ENCODE measurements at places on chromosomes 12 and 14. TPM values are rescaled to one million over a fixed set of nuclear protein-coding genes. Genes with fewer than 3 reads are reported as not detected.

- no peaks in the 10 kb centered on the region for H3K27me3 ChIP-seq
- peaks cover 48% of the 10 kb centered on the region for H3K4me1 ChIP-seq
- peak overlapping the region; percentile 24 for H3K4me3 ChIP-seq
Measured at GRCh38 chr14:23119363-23120327, 590 bp upstream of the CEBPE start.

DNA sequence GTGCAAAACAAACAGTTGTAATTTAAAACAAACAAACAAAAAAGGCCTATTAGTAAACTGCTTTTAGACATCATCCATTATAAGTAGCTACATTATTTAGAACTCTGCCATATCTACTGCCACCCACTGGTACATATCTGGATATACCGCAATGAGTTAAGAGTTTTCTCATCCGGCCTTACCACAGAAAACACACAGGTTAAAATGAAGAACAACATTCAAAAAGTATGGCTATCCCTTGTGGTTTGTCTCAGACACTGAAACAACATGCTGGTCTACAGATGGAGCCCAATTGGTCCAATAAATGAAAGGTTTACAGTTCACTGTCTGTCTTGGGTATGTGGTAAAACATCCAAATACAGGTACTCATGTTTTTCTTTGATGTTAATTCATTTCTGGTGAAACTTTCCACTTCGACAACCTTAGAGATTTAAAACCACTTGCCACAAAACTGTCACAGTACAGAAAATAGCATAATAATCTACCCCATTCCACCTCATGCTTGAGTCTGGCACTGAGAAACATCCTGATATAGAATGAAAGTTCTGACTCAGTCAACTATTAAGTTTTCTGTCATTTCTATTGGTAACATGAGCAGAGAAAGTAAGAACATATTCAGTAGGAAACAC lies 354.3 kb downstream of the CEP128 start:
- H3K4me1 ChIP-seq, result peaks cover 18% of the 10 kb centered on the region
- peak; percentile 18 for DNase-seq
- peak overlapping the region; percentile 76 for H3K27ac ChIP-seq

The RNASE7 gene
- total RNA-seq, result not detected

DNA sequence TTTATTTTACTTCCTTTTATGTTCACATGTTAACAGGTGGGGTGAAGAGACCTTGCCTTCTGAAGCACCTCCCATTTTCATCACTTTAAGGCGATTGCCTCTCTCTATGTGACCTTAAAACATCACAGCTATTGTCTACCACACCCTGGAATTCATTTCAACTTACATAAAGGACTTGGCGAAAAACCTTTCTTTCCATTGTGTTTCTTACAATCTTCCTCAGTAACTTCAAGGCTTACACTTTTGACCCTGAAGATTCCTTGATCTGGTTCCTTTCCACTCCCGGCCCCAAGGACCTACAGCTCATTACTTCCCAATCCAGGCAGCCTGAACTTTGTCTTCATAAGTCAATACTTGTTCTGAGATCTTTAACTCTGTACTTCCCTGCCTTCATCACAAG lies 443.3 kb downstream of the ADAMTS20 start:
- no peak overlapping the region for H3K27ac ChIP-seq
- DNase-seq, result no peak
- no peaks in the 10 kb centered on the region for H3K36me3 ChIP-seq

DNA sequence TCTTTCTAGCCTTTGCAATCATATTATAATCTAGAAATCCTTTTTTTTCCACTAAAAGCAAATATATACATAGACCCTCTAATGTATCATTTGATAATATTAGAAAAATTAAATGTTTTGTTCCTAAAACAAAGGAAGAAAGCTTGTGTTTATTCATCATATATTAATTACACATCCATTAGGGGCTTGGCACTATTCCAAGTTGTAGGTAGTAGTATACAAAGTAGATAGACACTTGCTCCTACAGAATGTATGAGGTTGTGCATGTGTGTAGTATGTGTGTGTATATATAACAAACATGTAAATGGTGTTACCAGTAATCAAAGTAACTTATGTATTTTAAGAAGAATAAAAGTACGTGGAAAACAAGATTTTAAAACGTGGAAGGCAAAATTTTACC lies 15.0 kb upstream of the KCNMB4 start:
- no peaks in the 10 kb centered on the region for H3K27me3 ChIP-seq
- H3K4me1 ChIP-seq, result peaks cover 5% of the 10 kb centered on the region
- H3K27ac ChIP-seq, result no peak overlapping the region
- peaks cover 20% of the 10 kb centered on the region for H3K36me3 ChIP-seq
- DNase-seq, result no peak

DNA sequence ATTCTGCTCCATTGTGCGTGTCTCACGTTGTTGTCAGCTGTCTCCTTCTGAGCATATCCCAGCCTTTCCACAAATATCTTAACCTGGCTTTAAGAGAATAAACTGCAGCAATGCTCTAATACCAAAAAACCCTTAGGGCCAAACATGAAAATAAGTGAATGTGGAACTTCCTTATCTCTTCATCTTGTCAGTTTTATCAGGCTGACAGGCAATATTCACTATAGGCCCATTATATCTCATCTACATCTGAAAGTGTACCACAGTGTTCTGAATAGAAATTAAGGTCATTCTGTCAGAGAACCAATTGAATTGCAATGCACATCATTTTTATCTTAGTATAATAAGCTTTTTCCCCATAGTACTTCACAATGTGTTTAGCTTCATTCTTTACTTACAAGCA lies 933.1 kb upstream of the FBXO33 start:
- H3K27ac ChIP-seq, result no peak overlapping the region
- no peak for DNase-seq
- no peaks in the 10 kb centered on the region for H3K27me3 ChIP-seq

DNA sequence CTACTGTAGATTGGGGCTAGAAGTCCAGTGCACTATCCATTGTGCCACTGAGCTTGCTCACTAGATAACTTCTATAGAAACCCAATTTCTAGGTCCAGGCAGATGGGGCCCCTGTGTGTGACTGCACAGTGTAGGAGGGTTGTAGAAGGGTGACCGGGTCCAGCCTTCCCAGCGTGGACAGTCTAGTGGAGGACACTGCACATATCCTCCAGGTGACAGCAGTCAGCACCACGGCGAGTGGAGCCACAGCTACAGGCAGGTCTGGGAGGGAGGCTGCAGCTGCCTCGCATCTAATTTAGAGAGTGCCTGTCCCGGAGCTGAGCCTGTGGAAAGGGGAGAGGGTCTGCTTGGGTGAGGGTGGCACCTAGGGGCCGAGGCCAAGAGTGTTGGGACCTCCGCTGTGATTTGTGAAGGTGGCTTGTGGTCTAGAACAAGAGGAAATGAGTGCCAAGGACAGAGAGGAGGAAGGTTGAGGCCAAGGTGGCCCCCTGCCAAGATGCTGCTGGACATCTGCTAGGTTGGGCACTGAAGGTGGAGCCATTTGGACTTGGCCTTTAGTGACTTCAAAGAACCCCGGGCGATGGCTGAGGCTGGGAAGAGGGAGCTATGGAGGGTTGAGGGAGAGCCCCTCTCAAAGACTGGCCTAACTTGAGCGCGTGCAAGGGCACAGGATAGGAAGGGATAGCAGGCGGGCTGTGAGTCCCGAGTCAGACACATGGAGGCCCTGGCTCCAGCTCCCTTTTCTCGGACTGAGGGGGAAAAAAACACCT lies 46.0 kb upstream of the TRAF3 start:
- H3K27me3 ChIP-seq, result no peaks in the 10 kb centered on the region
- no peak for DNase-seq
- no peak overlapping the region for H3K27ac ChIP-seq
- no peaks in the 10 kb centered on the region for H3K4me1 ChIP-seq
- H3K4me3 ChIP-seq, result no peak overlapping the region
- peaks cover 12% of the 10 kb centered on the region for H3K36me3 ChIP-seq
